ENCODE measurements at places on chromosomes 1 and 21.

DNA sequence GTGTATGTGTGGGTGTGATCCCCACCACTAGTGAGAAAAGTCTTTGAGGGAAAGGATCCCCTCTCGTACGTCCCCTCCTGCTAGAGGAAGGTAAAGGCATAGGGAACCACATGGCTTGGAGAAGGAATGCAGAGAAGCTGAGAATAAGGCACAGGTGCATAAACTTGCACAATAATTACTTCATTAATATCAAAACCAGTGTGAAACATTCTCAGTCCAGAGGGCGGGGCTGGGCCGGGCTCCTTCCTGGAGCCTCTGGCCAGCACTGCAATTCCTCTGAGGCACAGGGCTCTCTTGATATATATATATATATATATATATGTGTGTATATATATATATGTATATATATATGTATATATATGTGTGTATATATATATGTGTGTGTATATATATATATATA lies 162.6 kb downstream of the TSEN15 start:
- DNase-seq, result no peak

- DNase-seq, result no peak
These were observed 25.0 kb downstream of the RGS4 start for GRCh38 chr1:163094182-163094581.

DNA sequence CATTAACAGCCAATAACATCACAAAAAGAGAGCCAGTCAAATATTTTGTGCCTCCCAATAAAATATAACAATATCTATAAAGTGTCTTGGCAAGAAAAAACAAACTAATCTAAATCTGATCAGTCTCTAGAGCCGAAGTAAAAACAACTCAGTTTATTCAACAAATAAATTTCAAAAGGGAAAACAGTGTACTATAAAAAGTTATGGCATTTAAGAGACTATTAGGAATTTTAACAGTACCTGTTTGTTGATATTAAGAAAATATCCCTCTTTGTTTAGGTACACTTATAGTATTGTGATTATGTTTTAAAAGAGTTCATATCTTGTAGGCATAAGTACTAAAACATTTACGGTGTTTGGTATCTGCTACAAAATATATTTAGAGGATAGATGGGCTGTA lies 36.6 kb upstream of the C1orf53 start:
- no peak for DNase-seq

DNA sequence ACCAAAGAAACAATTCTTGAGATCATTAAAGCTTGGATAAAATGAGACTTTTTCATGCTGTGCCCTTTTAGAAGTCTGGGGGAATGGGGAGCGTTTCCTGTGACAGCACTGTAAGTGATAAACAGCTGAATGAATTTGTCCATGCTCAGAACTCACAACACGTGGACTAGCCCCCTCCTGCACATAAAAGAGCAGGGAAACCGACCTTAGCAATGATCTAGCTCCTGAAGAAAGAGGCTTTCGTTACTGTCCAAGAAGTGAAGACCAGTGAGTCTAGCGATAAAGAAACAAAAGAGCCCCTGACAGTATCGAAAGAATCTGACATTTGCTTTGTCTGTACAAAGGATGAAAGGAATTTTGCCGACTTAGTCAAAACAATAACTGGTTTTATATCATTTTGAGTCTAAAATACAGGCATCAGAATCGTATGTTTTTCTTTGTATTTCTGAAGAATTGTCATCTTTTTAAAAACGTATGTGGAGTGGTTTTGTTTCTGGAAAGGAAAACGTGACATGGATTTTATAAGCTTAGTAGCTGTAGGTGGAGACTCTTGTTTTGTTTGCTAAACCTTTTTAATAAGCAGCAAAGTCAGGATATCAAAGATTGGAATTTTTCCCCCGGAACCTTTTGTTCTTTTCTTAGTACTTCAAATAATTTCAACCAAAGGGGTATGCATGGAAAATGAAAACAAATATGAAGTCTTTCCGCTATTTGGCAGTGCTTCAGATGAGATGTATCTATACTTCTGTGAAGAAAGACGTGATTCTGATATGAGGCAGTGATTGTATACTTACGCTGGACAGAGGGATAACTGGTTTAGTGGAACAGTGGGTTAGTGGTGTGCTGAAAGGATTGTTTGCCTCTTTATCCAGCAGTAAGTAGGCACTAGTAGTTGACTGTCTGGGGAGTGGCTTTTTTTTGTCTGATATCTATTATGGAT lies 61.0 kb downstream of the MAST2 start:
- DNase-seq, result no peak

GRCh38 chr1:214540324-214540723 lies 11.1 kb downstream of the PTPN14 start:
- DNase-seq, result no peak

GRCh38 chr1:58629031-58629462 lies 52.0 kb upstream of the TACSTD2 start:
- no peak for DNase-seq

DNA sequence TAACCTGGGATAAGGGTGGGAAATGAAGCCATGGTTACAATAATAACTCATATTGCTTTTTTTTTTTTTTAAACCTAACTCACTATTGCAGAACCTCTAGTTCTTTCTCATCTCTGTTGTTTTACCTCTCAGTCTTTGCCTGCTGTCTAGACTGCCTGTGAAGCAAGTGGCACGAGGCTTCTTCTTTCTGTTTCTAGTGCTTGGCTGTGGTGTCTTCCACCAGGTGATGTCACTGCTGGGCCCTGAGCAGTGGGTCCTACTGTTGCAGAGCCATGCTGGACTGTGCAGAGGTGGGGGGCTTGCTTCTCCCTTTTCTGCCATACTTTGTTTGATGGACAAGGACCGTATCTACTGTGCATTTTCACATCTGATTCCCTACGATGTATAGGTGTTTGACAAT lies 51.7 kb downstream of the ZNF326 start:
- no peak for DNase-seq

DNA sequence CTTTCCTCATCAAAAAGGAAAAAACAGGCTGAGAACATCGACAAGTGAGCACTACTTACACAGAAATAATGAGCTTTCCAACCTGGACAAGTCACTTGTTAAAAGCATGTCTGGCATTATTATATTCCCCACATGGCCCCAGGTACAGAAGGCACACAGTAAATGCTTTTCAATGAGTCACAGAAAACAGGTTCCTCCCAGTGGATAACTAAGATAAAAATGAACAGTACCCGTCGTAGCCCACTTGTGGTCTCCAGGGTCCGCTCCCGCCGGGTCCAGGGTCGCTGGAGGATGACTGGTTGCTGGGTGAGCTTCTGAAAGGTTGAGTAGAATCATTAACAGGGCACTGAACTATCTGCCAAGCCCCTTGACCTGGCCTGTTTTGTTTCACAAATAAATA lies 186.6 kb downstream of the SIPA1L2 start:
- DNase-seq, result no peak

DNA sequence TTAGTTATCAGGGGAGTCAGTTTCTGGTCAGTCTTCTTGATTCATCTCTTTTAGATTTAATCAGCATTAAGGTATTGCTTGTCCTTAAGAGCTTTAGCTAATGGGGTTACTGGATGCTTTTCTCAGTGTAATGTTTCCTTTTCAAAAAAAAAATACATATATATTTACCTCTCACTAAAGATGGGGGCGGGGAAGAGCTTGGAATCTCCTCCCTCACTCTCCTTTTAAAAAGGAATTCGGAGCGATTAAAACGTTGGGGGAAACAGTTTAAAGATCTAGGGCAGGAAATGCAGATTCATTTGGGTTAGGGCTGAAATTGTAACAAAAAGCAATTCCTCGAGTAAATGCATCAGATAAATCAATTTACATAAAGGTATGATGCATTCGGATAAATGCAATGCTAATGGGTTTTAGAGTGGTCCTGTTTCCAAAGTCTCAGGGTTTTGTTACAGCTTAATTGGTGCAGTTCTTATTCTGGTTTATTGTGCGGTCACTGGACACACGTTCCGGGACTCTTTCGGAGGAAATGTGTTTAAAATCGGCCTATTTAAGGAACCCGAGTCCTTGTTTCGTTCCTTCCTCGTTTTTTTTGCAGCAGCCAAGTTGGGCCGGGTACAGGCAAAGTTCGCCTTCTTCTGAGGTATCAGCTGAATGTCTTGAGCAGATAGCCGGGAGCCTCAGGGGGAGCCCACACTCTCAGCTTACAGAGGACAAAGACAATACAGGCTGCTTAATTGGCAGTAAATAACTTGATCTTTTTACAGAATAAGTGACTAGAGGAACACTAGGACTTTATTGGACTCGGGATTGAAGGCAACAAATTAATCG lies 1.6 kb downstream of the LMO4 start:
- DNase-seq, result peak; percentile 18

DNA sequence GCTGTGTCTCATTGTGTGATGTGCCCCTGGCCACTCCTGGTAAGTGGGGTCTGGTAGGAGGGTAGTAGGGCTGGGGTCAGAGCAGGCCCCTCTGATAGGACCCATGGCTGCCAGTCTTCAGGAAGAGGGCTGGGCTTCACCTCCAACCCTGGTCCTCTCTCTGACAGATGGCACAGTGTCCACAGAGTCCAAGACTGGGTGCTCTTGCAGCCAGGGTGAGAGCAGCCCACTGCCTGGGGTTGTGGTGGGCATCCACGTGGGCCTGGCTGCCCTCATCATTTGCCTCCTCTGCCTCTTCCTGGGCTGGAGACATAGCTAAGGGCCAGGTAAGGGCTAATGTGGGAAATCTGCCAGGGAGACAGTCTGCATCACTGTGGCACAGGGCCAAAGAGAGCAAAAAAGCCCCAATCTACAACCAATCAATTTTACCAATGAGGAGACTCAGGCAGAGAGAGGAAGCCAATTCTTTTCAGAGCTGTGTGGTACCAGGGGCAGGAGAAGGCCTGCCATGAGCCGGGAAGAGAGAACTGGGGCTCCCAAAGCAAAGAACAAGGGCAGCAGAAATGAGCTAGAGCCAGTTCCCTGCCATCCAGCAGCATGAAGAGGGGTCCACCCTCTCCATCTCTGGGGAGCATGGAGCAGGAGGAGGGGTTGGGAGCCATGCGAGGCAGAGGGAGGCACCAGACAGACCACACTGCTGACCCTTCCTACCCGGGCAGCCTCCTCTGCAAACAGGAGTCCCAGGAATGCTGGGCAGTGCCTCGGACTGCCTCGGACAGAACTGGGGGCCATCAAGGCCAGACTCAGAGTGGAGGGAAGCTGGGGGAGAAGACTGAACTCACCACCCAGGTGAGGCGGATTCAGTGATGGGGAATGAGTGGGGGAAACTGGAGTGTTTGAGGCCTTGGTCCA lies 26.8 kb downstream of the SLC27A3 start:
- no peak for DNase-seq

- no peak for DNase-seq
These were observed 63.3 kb downstream of the GALNT2 start for GRCh38 chr1:230130172-230130944.

DNA sequence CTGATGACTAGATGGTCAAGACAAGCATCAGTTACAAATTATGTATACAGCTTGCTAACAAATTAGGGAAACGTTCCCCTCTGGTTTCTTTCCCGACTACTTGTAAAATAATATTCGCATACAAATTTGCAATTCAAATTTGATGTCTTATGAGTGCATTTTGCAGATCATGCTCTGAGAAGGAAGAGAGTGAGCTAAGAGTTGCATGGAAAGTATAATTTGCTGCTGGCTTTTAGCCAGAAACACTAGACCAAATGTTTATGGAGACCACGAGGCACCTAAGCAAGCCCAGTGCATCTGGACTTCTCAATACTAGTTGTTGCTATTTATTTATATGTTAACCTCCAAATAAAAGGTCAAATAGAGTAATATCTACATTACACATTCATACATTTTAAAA lies 216.0 kb downstream of the SMYD3 start:
- DNase-seq, result no peak

DNA sequence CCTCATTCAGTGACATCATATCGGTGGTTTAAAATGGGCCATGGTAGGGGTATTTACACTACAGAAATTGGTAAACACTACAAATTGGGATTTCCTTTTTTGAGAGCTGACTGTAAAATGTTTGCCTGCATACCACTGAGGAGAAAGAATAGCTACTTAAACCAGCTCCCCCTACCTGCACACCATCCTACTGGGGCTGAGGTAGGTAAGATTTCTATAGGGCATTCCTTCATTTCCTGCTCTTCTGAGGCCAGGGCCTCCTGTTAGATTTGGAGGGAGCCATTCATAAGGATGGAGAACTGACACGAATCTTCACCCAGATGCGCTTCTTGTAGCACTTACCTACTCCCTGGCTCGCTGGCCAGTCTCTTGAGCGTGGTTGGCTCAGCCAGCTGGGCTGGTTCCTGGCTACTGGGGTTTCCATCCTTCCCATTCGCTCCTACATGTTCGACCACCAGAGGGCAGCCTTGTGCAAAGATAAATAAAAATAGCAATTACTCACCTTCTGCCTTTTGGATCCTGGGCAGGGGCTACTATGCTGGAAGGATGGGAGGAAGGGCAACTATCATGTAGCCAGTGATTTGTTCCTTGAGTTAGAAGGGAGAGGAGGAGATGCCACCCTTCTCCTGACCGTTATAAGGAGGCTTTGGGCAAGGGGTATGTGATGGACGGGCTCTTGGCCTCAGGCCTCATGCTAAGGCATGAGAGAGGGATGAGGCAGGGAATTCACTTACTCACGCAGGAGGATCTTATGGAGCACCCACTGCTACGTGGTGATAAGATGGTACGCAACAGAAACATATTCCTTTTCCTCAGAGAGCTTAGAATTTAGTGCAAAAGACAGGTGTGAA lies 10.7 kb downstream of the OPTC start:
- DNase-seq, result peak; percentile 74

DNA sequence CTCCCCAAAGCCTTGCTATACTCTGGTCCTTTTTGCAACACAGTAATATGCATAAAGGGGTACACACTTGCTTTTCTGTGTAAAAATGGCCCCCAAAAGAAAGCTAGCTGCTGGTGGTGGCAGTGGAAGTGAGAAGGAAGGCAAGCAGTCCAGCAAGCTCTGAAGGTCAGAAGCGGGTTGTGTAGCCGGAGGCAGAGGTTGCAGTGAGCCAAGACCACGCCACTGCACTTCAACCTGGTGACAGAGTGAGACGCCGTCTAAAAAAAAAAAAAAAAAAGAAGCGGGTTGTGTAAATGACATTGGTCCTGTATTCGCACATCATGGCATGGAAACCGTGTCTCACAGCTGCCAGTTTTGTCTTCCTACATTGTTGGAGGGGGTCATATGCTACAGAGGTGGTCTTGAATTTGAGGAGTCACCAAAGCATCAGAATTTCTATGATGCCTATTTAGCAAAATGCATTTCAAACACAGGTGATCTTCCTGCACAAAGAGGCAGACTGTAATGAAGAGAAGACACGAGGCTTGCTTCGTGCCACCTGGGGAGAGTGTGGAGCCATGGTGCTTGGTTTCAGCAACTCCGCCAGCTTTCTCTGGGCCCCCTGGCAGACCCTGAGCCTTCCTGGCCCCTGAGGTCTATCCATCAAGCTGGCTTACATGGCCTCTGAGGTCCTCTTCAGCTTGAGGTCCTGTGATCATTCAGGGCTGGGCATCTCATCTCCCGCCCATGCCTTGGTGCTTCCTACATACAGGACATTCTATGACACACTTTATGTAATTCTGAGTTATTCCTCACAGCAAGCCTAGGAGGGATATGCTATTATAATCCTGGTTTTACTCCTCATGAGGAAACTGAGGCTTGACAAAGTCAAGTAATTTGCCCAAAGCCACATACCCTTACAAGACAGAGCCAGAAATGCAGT lies 71.0 kb downstream of the TOMM20 start:
- DNase-seq, result no peak

- no peak for DNase-seq
These were observed 27.8 kb downstream of the ASAP3 start for GRCh38 chr1:23456226-23456625.

Measured in CD4-positive, alpha-beta T cell treated with Interleukin-21 for 1 hour (primary cell).